Gastrocnemius medialis (tissue), 4 donors: ENCODE measurements at places on chromosomes 7 and 10.

DNA sequence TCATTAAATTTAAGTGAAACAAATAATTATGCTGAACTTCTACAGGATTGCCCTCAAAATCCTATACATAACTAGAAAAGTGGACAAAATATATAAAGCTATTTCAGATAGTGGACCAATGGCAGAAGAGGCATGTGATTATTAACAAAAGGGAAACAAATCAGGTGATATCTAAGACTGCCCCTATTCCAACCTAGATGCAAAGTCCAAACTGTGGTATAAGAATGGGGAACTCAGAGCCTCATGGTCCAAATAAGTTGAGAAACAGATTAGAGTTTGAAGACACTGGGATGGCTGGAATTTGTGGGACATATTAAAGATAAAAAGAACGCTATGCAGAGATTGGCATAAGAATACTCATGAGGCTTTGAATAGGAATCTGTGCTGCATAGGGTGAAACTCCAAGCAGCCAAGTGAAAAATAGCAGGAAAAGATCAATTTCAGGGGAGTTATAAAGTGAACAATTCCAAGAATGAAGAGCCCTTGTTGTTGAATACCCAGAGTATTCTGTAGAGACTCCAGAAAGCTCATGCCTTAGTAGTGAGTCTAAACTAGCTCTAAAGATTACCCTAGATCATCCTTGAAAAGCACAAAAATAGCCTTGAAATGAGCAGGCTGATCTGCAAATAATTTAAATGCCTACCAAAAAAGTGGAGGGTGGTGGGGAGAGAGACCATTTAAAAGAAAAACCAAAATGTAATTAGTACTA is 152.4 kb downstream of the IMMP2L start:
- H3K4me1 ChIP-seq = no peaks in the 10 kb centered on the region
- no peak for DNase-seq
- no peak overlapping the region for H3K27ac ChIP-seq
- no peaks in the 10 kb centered on the region for H3K36me3 ChIP-seq
- no peaks in the 10 kb centered on the region for H3K27me3 ChIP-seq
- no peak overlapping the region for H3K4me3 ChIP-seq

GRCh38 chr10:78893217-78893616 is 175.5 kb upstream of the ZMIZ1 start:
- no peak overlapping the region for H3K27ac ChIP-seq
- no peak overlapping the region for H3K4me3 ChIP-seq
- no peaks in the 10 kb centered on the region for H3K27me3 ChIP-seq
- peaks cover 9% of the 10 kb centered on the region for H3K4me1 ChIP-seq
- DNase-seq = no peak
- no peaks in the 10 kb centered on the region for H3K36me3 ChIP-seq

- peaks cover 11% of the 10 kb centered on the region for H3K4me1 ChIP-seq
- no peaks in the 10 kb centered on the region for H3K27me3 ChIP-seq
- peak overlapping the region; percentile 70 for H3K4me3 ChIP-seq
- DNase-seq = no peak
Measured at GRCh38 chr7:121395494-121395960, 581 bp downstream of the FAM3C start.

- H3K4me1 ChIP-seq = no peaks in the 10 kb centered on the region
- H3K27ac ChIP-seq = no peak overlapping the region
- DNase-seq = no peak
- no peaks in the 10 kb centered on the region for H3K36me3 ChIP-seq
Measured at GRCh38 chr10:51886438-51887068, 187.2 kb upstream of the CSTF2T start.

DNA sequence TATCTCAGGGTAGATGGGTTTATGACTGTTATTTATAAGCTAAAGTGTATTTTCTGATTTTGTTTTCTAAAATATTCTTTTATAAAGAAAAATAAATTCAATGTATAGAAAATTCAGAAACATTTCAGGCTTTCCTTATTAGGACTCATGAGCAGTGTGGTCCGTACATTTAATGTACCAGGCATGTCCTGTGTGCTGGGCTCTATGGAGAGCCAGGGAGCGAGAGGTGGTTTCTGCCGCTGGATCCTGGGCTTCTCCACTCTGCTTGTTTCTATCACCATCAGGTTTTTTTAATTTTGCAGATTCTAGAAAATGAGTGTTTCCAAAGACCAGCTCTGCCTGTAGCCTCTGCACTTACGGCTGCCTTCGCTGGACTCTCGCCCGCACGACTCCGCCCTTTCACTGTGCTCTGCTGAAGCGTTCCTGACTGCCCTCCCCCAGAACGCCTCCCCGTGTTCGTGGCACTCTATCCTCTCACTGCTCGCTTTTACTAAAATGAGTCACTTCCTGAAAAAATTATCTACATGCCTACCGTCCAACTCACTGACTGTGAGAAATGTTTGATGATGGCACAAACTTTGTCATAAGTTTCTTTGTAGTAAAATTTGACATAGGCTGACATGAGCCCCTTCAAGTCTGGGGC is 188.5 kb downstream of the ZMYND11 start:
- H3K36me3 ChIP-seq = no peaks in the 10 kb centered on the region
- no peak overlapping the region for H3K27ac ChIP-seq
- no peaks in the 10 kb centered on the region for H3K4me1 ChIP-seq
- no peaks in the 10 kb centered on the region for H3K27me3 ChIP-seq
- DNase-seq = no peak

DNA sequence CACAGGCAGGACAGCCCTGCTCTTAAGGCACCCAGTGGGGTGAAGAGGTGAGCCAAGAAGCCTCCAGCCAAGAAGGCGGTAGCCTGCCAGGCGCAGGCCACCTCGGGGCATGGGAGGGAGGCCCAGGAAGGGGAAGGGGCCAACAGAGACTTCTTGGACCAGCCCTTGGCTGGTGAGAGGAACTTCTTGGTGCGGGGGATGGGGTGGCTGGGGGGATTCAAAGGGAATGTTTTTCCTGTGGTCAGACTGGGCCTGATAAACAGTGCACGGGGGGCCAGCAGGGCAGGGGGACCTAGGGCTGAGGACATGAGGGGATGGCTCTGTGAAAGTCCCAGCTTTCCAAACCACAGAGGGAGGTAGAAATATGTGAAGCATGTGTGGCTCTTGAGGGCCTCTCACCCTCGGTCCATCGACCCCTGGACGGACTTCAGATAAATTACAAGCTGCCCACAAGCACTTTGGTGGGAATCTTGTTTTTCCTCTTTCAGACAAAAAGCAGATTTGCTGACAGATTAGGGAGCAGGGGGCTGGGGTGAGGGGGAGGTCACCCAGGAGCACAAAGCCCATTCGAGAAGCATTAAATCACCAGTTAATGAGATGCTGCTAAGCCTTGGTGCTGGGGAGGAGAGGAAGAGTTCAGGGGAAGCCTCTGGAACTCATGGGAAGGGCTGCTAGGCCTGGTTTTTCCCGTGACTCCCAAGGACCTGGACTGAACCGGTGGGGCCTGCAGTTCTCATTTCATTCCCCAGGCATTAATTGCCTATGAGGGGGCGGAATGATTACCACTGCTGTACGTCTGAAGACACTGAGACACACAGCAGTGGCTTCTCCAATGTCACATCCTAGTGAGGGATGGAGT is 11.3 kb downstream of the CRYGN start:
- H3K4me1 ChIP-seq = no peaks in the 10 kb centered on the region
- peak; percentile 7 for DNase-seq
- no peaks in the 10 kb centered on the region for H3K27me3 ChIP-seq
- no peak overlapping the region for H3K27ac ChIP-seq
- H3K4me3 ChIP-seq = no peak overlapping the region
- H3K36me3 ChIP-seq = no peaks in the 10 kb centered on the region

DNA sequence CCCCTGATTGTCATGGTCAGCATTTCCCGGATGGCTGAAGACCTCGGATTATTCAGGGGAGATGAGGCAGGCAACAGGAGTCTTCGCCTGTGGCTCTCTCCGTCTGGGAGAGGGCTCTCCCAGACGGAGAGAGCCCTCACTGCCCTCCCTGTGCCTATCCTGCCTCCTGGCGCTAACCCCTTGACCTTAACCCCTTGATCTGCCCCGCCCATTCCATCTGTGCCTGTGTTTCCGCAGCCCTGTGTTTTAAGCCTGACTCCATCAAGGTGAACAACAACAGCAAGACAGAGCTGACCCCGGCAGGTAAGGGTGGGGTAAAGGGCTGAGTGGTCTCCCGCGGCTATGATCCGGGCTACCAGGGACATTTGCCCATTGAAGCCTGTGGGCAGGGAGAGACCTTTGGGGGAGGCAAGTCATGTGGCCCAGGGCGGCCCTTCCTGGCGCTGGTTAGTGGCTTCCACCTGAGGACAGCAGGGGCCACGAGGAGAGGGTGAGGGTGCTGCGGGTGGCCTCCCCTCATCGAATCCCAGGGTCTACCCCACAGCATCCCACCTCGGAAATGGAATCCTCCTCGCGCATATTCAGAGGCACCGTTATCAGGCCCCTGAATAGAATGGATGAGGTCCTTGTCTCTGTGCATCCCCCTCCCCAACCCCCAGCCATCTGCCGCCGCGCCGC is 4.2 kb upstream of the MUC12 start:
- H3K4me1 ChIP-seq = peaks cover 8% of the 10 kb centered on the region
- H3K27me3 ChIP-seq = peaks cover 49% of the 10 kb centered on the region
- H3K4me3 ChIP-seq = no peak overlapping the region

GRCh38 chr10:98006266-98006665 is 24.2 kb downstream of the CRTAC1 start:
- no peak for DNase-seq
- no peaks in the 10 kb centered on the region for H3K4me1 ChIP-seq
- H3K4me3 ChIP-seq = no peak overlapping the region
- no peaks in the 10 kb centered on the region for H3K27me3 ChIP-seq

DNA sequence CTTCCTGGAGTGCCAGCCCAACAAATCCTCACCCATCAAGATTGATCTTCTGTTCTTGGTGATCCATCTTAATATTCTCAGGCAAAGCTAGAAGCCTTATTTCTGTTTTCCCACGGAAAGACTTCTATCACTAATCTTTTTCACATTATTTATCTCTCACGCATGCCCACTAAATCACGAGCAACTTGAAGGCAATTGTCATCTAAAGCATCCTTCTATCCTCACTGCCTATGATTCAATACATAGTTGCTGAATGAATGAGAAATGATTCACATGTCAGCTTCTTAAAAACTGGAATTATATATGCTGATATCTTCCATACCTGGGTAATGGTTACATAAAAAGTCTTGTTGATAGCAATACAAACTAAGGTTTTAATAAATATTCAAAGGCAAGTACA is 12.6 kb upstream of the COL1A2 start:
- no peak for DNase-seq
- no peak overlapping the region for H3K27ac ChIP-seq
- H3K4me3 ChIP-seq = no peak overlapping the region
- no peaks in the 10 kb centered on the region for H3K4me1 ChIP-seq
- no peaks in the 10 kb centered on the region for H3K36me3 ChIP-seq

DNA sequence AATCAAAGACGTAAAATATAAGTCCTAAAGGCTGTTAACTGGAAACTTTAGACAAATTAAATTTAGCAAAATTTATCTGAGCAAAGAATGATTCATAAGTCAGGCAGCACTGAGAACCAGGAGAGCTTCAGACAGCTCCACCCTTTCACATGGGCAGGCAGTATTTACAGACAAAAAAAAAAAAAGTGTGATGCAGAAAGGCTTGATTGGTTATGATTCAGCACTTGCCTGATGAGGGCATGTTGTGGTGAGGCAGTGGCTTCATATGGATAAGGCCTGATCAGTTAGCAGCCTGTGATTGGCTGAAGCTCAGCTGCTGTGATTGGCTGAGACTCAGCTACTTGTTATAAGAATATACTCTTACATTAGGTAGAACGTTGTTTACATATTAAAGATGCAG is 495.4 kb upstream of the POM121L12 start:
- DNase-seq = no peak
- no peak overlapping the region for H3K27ac ChIP-seq
- H3K4me3 ChIP-seq = no peak overlapping the region
- no peaks in the 10 kb centered on the region for H3K4me1 ChIP-seq
- no peaks in the 10 kb centered on the region for H3K36me3 ChIP-seq

DNA sequence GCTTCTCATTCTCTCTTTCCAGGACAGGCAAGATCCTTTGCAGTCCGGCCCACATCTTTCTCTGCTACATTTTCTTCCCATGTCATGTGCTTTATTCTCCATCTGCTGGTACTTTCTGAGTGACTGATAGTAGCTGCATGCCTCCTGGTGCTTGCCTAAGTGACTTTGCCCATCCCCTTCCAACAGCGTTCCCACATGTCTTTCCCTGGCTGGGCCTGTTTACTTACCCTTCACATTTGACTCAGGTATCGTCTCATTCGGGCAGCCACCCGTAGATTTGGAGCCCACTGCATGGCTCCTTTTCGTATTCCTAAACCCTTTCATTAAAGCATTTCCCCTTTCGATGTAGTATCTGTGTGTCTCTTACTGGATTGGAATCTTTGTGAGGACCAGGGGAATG is 24.6 kb downstream of the TYW1 start:
- no peak overlapping the region for H3K4me3 ChIP-seq
- peaks cover 44% of the 10 kb centered on the region for H3K36me3 ChIP-seq
- no peaks in the 10 kb centered on the region for H3K27me3 ChIP-seq
- H3K4me1 ChIP-seq = peaks cover 9% of the 10 kb centered on the region

- no peak for DNase-seq
- no peak overlapping the region for H3K4me3 ChIP-seq
- no peaks in the 10 kb centered on the region for H3K27me3 ChIP-seq
- H3K36me3 ChIP-seq = no peaks in the 10 kb centered on the region
- H3K27ac ChIP-seq = no peak overlapping the region
Measured at GRCh38 chr10:43211431-43212042, 55.3 kb downstream of the RASGEF1A start.

DNA sequence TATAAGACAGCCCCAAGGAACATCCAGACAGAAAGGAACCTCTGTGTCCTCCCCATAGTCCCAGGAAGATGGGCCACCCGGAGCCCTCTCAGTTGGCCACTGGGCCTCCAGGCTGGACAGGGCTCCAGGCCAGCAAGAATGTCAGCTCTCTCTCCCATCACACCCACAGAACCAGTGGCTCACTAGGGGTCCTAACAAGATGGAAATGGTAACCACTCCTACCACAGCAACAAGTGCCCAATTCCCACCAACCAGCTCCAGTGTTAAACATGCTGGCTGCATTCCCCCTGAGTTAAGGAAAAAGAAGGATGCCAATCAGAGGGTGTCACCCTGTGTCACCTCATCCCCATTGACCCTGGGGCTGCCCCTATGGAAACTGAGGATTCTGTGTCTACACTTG is 333.0 kb downstream of the GRID1 start:
- no peaks in the 10 kb centered on the region for H3K36me3 ChIP-seq
- no peak for DNase-seq
- H3K4me1 ChIP-seq = peaks cover 10% of the 10 kb centered on the region
- H3K27ac ChIP-seq = no peak overlapping the region
- H3K4me3 ChIP-seq = no peak overlapping the region

DNA sequence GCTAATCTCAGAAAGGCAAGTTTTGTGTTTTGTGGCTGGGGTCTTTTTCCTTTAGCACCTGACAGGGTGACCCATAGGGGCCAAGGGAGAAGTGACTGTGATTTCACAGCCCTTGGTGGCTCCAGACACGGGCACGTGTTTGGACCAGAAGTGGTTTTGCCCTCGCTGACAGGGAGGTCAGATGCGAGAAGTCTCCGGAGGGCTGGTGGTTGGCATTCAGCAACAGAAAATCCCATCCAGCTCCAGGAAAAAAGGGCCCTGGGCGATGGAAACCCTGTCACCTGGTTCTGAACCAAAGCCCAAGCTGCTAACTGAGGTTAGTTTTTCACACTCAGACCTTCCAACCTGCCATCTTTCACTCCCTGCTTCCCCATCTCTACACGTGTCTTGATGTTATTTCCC is 272.9 kb downstream of the TRIL start:
- H3K4me1 ChIP-seq = peaks cover 43% of the 10 kb centered on the region
- no peaks in the 10 kb centered on the region for H3K27me3 ChIP-seq
- no peaks in the 10 kb centered on the region for H3K36me3 ChIP-seq
- no peak for DNase-seq
- peak overlapping the region; percentile 76 for H3K27ac ChIP-seq

GRCh38 chr7:135519233-135519688 is 9.4 kb upstream of the CNOT4 start:
- H3K27me3 ChIP-seq = no peaks in the 10 kb centered on the region
- no peaks in the 10 kb centered on the region for H3K4me1 ChIP-seq
- H3K36me3 ChIP-seq = no peaks in the 10 kb centered on the region
- H3K27ac ChIP-seq = no peak overlapping the region
- no peak for DNase-seq
- H3K4me3 ChIP-seq = no peak overlapping the region
